ENCODE measurements at places on chromosomes 13 and 19.

DNA sequence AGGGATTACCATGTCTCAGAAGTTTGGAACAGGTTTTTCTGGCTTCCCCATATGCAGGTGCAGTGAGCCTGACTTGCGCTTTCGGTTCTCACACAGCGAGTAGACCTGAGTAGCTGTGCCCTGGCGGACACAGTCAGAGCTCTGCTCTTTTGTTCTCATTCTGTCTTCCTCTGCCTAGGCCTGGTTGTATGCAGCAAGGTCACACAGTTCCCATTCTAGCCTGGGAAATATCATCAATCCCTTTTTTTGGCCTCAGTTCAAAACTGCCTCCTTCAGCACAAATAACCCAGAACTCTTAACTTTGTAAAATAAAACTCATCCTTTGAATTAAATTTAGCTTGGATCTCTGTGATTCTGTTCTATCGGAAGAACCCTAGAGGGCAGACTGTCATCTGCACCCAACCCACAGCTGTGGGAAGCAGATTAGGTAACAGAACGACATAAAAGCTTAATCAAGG is 10.2 kb downstream of the OXGR1 start:
- DNase-seq, result no peak

- no peak for DNase-seq
These were observed 19.3 kb upstream of the RASA3 start for GRCh38 chr13:114151565-114152284.

GRCh38 chr13:95361686-95362085 is 60.4 kb upstream of the ABCC4 start:
- DNase-seq, result no peak

- no peak for DNase-seq
These were observed 153.4 kb upstream of the TSHZ3 start for GRCh38 chr19:31502536-31503170.

Measured in stimulated activated CD8-positive, alpha-beta memory T cell treated with anti-CD3 and anti-CD28 coated beads, Interleukin-4, amount 100 ng/mL, for 1 hour (primary cell).